Lung microvascular endothelial cell (primary cell): ENCODE measurements at places on chromosomes 16 and 17. TPM values are rescaled to one million over a fixed set of nuclear protein-coding genes. Genes with fewer than 3 reads are reported as not detected.
A peak's percentile ranks its signal among the peaks of the same experiment; 100 is the strongest.

DNA sequence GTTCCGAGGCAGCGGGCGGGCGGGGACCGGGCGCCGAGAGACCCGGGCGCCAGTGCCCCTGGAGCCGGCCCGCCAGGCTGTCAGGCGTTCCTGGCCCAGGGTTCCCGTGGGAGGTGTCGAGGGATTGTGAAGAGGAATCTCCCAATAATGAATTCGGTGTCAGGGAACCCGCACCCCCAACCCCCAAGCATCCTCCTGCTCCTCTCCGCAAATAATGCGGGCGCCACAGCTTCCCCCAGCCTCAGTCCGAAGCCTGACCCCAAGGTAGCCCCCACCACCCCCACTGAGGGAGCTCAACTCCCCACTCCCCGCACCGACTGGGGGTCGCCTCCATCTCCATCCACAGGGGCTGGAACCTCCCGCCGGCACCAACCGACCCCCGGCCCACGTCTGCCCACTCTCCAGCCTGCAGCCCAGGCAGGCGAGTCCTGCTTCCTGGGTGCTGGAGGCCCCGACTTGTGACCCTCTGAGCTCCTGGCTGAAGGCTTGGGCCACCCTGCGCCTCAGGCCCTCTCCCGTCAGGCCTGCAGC is 641 bp upstream of the CASKIN1 start:
- no peak for DNase-seq

- no peak for DNase-seq
Observed at GRCh38 chr17:55757659-55758058, 6.8 kb downstream of the PCTP start.

Gene HAP1
- under 0.01 and 0.20 TPM in 2 replicates for total RNA-seq

Gene HSD17B2
- 155 and 398 TPM in 2 replicates for total RNA-seq

- no peak for DNase-seq
Observed at GRCh38 chr17:6475411-6475810, 31.2 kb downstream of the PIMREG start.

Gene NT5M
- total RNA-seq = 1.1 and 1.8 TPM in 2 replicates

GRCh38 chr16:85664580-85665372 is 24.0 kb downstream of the GINS2 start:
- DNase-seq = no peak

- DNase-seq = no peak
Observed at GRCh38 chr17:80624864-80625263, 80.2 kb downstream of the RPTOR start.

DNA sequence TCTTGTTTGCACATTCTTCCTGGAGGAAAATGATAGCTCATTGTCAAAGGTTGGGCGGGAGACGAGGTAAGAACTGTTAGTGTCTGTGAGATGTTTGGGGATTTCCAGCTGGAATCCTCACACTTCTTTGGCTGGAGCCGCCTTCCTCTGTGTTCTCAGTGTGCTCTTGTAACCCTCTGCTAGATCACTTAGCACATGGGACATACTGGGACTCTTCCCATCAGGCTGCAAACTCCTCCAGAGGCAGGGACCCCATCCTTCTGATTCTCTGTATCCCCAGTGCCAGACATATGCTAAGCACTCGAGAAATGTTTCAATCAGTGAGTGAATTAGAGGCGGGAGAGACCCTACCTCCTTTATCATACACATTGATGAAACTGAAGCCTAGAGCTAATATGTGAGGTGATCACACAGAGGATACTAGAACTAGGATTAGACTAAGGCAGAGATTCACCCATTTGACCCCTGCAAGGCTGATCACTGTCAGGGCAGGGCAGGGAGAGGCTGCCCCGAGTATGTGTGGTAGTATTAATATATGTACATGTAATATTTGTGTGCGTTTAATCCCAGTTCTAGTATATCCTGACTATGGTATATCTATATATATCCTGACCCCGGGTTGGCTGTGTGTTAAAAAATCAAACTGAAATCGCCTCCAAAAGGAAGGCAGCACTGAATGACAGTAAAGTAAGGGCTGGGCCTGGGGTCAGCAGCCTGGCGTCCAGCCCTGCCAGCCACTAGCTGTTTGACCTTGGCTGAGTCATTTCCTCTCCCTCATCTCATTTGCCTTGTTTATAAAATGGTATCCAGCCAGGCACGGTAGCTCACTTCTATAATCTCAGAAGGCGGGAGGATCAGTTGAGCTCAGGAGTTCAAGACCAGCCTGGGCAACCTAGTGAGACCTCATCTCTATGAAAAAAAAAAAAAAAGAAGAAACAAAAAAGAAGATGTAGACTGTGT is 75.5 kb upstream of the TBX2 start:
- DNase-seq = peak; percentile 47
